GM19239 (cell line): ENCODE measurements at places on chromosomes 13 and 19.

DNA sequence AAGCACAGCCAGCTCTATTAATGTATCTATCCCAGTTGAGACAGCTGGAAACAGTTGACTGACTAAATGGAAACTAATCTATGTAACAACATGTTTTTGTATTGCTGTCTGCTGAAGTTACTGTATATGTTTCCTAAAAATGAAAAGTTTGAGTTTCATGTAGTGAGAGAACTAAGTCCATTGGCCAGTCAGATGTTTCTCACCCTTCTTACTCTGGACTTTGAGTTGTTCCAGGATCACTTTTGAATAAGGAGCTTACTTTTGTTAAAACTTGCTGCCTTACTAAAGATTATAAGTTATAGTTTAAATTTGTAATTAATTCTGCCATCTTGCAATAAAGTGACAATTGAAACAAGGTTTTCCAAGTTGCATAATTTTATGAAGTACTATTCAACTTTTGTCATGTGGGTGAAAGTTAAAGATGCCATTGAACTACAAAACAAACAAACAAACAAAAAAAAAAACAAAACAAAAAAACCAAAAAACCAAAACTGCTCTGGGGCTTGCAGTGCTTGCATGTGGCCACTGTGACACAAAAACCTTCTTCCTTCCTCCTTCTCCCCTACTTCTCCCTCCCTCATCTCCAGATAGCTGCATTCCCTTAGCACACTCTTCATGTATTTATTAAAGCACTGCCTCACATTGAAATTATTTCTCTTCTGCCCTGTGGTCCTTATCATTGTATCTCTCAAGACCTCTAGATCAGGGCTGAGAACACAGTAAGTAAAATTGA is 15.3 kb downstream of the WDFY2 start:
- no peak for DNase-seq

GRCh38 chr13:107608736-107609135 is 606.6 kb downstream of the LIG4 start:
- DNase-seq: no peak

- no peak for DNase-seq
These were observed 60.5 kb upstream of the KCTD15 start for GRCh38 chr19:33736158-33736557.

DNA sequence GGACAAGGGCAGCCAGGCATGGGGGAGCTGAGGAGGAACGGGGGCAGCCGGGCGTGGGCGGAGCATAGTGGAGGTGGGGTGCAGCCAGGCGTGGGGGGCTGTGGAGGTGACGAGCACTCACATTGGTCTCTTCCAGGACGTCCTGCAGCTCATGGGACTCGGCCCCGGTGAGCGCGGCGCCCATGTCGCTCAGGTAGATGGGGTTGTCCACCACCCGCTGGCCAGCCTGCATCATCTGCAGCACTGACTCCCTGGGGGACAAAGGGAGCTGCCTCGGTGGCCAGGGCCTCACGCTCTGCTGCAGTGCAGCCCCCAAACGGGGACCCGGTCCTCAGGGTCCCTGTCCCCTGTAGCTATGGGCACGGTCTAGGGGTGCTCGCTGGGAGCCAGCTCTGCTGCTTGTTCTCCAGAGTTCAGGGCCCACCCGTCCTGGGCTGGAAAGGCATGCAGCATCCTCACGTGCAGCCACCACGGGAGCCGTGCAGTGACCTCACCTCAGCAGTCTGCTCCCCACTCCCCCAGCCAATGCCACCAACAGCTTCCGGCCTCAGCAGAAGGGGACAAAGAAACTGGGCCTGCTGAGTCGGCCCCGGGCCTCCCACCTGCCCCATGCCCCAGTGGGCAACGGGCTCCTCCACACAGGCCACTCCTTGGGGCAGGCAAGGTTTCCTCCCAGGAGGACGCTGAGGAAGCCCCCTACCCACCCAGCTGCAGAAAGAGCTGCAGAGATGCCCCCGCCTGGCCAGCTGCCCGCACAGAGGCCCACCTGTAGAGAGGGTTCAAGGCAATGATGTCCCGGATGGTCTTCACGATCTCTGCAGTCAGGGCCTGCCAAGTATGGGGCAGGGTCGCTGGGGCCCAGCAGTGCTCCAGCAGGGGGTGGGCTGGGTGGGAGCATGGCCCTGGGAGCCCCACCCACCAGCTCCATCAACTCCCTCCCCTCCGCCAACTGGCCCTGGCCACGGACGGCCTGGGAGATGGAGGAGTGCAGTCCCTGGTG is 12.1 kb downstream of the LONP1 start:
- no peak for DNase-seq

DNA sequence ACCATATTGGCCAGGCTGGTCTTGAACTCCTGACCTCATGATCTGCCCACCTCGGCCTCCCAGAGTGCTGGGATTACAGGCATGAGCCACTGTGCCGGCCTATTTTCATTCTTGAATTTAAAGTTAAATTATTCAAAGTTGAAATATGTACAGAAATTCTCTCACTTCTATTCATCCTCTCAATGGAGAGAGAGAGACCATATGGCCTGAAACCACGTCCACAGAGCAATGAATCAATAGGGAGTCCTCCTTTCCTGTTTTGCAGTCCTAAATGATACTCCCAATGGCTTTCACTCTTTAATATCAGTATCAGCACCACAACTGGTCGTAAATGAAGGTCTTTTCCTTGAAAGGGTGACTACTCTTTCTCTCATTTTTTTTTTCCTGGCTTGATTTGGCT is 30.5 kb upstream of the KCTD4 start:
- DNase-seq: no peak

DNA sequence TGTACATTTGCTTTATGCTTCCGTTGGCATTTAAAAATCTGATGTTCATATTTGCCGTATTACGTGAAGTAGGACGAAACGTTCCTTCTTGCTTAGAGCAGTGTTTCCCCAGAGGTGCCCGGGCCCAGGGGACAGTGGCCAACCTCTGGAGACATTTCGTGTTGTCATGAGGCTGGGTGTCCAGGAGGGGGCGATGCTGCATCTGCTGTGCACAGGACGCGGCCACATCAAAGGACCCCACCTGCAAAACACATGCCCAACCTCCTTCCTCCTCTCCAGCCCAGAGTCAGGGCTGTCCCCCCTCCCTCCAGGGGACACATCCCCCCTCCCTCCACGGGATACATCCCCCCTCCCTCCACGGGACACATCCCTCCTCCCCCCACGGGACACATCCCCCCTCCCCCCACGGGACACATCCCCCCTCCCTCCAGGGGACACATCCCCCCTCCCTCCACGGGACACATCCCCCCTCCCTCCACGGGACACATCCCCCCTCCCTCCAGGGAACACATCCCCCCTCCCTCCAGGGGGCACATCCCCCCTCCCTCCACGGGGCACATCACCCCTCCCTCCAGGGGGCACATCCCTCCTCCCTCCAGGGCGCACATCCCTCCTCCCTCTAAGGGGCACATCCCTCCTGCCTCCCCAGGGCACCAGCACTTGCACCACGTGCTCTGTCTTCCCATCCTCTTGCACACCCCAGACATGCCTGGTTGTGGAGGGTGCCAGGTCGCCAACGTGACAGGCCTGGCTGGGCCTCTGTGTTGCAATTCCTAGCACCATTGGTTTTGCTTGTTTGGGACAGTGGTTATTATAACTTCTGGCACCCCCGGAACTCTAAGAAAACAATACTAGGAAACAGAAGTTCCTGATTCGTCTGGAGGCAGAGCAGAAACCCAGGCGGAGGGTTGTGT is 46.7 kb downstream of the GAS6 start:
- peak; percentile 91 for DNase-seq

DNA sequence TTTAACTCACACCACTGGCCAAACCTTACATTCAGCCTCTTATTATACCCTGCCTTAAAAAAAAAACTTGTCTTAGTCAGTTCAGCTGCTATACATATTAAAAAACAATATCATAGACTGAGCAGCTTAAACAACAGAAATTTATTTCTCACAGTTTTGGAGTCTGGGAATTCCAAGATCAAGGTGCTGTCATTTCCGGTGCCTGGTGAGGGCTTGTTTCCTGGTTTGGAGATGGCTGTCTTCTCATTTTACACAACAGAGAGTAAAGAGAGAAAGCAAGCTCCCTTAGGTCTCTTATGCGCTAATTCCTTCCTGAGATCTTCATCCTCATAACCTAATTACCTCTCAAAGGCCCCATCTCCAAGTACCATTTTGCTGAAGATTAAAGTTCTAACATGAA is 769.2 kb downstream of the DIAPH3 start:
- no peak for DNase-seq

DNA sequence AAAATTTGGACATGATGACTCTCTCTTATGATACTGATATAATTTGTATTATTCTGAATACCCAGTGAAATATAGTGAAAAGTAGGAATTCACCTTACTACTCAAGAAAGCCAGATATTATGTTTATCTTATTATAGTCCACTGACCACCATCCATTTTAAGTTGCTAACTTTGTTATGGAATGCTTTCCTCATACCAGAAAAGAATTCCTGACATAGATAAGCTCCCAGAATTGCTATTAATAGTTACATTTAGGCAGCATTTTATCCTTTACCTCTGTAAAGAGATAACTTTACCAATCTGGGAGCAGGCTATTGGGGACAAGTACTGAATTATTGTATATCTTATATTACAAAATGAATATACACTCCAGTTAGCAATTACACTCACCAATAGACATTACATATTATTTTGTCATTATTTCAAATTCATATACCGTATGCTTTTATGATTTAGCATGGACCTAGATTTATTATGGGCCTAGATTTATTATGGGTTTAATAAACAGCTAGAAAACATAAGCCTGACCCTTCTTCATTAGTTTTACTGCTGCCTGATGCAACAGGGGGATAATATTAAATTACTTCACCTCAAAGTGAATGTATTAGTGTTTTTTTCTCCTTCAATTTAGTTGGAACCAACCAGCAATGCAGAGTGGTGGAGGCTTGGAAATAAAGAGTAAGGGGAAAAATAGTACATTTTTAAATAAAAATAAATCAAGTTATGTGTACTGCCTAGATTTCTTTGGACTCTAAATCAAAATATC is 1886.1 kb downstream of the PCDH9 start:
- no peak for DNase-seq

DNA sequence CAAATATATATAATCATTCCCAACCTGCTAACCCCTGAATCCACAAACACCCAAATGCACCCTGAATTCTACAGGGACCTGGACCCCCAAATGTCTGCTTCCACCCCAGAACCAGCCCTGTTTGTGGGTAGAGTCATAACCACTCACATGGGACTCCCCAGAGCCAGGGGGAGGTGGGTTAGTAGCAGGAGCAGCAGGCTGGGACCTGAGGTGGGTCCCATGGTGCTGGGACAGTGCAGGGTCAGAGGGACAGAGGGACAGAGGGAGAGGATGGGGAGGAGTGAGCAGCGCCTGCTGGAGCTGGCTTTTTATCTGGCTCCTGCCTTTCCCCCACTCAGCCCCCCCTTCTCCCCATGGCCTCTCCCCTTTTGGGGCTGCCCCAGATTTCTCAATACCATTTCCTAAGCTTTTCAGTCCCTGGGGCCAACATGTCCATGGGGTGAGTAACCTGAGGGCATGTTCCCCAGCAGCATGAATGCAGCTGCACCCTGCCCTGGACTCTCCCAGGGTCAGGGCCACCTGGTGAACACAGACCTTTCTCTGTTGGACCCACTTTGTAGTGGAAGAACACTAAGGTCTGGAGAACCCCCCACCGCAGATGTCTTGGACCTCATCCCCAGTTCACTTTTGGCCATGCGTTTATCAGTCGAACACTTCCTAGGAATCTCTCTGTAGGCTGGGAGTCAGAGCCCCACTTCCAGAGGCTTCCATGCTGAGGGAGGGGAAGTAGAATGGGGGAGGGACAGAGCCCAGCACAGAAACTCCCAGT is at the start of gene C3:
Gene C3 (minus strand): TSS at position 282 of the 769 bp plus-strand sequence. CDS start 61 bp downstream, at position 221.
- DNase-seq: no peak
